ENCODE measurements at places on chromosomes 13 and 19. TPM values are rescaled to one million over a fixed set of nuclear protein-coding genes. Genes with fewer than 3 reads are reported as not detected.

- no peak for DNase-seq
Measured at GRCh38 chr19:28920269-28921066, 292.5 kb downstream of the UQCRFS1 start.

Gene TSHZ3
- polyA plus RNA-seq, result 14.3 TPM

GRCh38 chr19:46256855-46257254 is 27.3 kb downstream of the IGFL1 start:
- no peak for DNase-seq

DNA sequence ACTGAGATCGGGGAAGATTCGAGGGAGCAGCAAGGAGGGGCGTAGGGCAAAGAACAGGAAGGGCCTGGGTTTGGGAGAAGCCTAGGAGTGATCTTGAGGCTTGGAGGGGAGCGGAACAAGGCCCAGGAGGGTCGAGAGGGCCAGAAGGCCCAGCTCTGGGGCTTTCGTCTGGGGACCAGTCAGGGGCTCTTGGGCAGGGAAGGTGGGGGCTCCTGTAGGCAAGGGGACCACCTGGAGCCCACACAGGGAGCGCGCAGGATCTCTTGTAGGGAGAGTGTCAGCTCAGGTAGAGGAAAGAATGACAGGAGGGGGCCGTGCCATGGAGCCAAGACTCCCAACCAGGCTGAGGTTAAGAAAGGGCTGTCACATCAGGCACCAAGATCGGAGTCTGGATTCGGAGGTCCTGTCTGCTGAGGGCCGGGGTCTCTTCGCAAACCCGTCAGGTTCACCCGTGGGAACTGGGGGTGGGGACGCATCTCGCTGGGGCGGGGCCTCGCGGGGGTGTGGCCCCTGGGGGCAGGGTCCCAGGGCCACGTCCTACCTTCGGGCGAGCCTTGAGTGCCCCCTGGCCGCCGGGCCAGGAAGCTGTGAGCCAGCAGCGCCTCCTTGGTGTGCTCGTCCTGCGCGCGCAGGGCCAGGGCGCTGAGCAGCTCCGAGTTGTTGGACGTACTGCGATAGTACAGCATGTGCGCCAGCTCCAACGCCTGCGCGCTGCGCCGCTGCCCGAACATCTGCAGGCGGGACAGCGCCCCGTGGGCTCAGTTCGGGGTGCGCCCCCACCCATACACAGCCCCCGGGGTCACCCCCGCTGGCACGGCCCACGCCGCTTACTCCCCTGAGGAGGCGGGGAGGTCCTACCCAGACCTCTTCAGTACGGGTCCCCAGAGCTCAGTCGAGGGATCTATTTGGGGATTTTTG is 8.4 kb downstream of the EMP3 start:
- DNase-seq, result peak; percentile 68

DNA sequence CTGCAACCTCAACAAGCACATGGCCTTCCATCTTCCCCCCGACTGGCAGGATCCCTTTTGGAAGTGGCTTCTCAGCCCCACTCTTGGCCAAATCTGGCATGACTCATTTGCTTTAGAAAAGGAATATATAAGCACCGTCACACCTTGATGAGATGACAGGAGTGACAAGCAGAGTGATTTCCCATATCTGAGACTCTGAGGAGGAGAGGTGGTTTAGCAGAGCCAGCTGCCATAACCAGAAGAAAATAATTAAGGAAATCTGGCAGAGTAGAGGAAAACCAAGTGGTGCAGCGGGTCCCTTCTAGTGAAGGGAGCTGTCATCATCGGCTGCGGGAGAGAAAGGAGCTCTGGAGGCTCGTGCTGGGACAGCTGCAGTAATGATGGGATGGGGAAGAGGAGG is 27.5 kb upstream of the KCTD15 start:
- no peak for DNase-seq

Gene IGSF23
- 0.99 TPM for polyA plus RNA-seq

Gene ANKRD24
- 1.6 TPM for polyA plus RNA-seq

DNA sequence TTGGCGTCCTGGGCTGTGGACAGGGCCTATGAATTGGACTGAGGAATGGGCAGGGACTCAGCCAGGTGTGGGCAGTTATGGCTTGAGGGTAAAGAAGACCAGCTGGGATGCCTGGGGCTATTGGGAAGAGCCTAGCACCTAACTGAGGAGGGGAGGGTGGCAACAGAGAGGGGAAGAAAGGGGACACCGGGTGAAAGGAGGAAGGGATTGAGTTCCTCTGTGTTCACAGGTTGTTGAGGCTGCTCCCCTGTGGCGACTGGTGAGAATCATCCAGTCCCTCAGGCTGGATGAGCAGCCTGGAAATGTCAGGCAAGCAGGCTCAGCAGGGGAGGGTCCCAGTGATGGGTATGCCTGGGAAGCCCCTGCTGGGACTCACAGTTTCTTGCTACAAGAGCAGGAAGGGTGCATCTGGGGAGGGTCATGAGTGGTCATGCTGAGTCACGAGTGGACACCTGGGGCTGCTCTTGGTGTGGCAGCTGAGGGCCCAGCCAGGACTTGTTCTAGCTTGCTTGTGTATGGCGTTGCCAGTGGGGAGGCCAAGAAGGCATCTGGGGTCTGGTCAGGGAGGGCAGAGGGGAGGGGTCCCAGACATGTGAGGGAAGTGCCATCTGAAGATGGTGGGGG is 1.4 kb downstream of the ZNF324 start:
- DNase-seq, result no peak

DNA sequence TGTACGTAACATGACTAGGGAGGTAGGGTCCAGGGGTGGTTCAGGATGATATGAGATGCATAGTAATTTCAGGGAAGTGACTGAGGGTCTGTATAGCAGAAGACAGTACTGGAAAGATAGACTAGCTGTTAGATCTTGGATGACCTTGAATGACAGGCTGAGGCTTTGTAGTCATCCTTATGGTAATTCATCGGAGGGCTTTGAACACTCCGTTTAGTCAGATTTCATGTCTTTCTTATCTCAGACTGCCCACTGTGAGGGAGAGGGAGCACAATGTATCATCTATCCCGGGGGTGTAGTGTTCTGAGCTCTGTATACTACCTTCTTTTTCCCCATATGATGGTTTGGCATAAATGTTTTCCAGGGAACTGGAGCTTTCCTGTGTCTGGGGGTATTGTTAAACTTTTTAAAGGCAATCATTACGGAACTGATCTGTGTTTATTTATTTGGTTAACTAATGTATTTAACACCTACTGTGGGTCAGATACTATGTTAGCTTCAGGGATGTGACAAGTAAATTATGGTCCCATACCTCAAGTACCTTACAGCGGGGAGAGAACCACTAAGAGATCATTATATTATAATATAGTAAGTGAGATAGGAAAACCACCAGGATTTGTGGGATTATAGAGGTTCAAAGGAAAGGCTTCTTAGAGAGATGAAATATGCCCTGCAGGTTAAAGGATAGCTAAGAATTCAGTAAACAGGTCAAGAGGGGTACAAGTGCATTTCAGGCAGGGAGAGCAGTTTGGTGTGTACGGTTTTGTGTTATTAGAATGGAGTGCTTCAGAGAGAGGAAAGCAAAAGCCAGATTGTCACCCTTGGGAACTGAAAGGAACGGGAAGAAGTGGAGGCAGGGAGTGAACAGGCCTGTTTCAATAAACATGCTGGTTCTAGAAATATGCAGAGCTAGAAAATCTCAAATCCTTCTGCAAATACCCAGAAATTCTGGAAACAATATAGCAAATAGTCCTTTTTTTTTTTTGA is 164.8 kb upstream of the KL start:
- DNase-seq, result no peak

- no peak for DNase-seq
Measured at GRCh38 chr13:51481656-51482055, 28.8 kb upstream of the INTS6 start.

DNA sequence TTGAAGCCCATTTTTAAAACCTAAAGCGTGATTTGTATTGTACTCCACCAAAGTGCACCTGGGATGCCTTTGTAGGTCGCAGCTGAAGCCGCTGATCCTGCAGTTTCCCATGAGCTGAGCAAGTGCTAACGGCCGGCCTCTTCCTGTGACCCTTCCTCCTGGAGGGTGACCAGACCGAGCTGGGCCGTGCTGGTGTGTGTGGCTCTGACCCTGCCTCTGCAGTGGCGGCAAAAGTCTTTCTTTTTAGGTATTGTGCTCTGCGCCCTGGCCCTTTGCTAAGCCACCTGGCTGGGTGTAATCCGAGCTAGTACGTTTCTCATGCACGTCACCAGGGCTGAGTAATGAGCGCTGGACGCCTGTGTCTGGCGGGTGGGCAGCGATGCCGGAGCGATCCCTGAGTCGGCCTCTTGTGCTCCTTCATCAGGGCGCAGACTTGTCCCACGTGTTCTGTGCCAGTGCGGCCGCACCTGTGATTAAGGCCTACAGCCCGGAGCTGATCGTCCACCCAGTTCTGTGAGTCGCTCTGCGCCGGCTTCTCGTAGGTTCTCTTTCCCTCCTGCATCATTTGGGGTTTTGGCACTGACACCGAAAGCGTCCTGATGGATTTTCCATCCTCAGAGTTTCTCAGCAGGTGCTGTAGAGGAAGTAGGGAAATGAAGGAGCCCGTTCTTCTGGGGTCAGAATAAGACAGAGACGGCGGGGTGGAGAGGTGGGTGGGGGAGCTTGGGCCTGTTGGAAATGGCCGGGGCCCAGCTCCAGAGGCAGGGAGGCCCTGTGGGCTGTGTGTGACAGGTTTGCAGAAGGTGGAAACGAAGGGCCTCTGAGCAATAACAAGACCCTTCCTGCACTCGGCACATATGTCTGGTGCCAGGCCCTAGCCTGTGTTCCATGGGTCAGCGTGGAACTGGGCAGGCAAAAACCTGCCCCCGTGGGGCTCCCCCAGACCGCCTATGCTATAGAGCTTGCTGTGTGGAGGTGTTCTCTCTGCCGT is 9.7 kb downstream of the NAXD start:
- DNase-seq, result no peak

Gene DACT3
- polyA plus RNA-seq, result 24.0 TPM

- DNase-seq, result no peak
Measured at GRCh38 chr13:110808138-110808537, 94.6 kb downstream of the ING1 start.

- no peak for DNase-seq
Measured at GRCh38 chr13:56864451-56864850, 276.3 kb upstream of the PRR20A start.

Gene POGLUT2
- 47.3 TPM for polyA plus RNA-seq

DNA sequence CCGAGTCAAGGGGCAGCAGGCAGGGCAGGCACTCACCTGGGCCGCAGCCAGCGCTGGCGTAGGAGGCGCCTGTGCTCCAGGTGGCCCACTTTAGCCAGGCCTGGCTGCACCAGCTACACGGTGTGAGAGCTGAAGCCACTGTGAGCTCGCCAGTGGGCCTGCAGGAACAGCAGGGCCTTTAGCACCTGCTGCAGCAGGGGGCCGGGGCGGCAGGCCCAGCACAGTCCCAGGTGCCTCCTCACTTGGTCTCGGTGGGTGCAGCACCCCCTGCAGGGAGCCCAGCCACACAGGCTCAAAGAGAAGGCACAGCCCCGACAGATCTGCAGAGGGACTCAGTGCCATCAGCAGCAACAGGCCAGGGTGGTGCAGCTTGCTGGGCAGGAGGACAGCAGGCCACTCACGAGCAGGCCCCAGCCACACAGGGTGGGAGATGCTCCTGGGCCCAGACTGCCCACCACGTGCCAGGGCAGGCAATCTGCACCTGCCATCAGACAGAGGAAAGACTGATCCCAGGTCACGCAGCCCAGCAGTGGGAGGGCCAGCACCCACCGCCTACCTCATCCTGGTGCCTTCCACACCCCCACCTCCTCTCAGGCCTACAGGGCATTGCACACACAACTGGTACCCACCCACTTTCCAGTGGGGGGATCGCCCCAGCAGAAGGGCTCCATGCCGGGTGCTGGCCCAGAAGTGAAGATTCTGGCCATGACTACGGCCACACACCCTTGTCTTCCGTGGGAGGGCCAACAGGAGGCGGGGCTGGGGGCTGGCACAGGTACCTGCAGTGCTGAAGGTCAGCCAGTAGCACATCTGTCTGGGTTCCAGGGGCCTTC is 15.8 kb downstream of the ARHGAP33 start:
- DNase-seq, result no peak

GRCh38 chr13:113150550-113151365 is 7.7 kb upstream of the PROZ start:
- no peak for DNase-seq

GRCh38 chr13:59247171-59247570 is 916.6 kb downstream of the DIAPH3 start:
- DNase-seq, result no peak

DNA sequence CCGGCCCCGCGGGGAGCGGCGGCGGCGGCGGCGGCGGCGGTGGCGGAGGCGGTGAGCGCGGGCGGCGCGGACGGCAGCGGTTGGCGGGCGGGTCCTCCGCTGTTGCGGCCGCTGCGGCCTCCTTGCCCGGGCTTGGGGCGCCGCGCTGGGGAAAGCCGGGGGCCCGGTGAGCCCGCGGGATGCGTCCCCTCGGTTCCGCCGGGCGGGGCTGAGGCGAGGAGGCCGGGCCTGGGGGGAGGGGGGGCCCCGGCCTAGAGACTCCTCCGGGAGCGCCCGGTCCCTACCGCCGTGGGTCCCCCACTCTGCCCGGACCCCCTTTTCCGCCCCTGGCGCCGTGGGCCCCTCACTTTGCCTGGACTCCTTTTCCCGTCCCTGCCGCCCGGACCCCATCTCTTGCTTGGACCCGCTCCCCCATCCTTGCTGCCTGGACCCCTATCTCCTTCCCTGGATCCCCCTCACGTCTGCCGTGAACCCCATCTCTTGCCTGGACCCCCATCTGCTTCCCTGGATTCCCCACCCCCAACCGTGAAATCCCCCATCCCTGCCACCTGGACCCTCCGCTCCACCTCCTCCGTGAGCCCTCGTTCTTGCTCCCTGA is 28.6 kb upstream of the NDUFS7 start:
- DNase-seq, result no peak

- DNase-seq, result no peak
Measured at GRCh38 chr19:53102756-53103233, 427 bp downstream of the ZNF160 start.

- no peak for DNase-seq
Measured at GRCh38 chr13:94495806-94496205, 16.3 kb upstream of the DCT start.

DNA sequence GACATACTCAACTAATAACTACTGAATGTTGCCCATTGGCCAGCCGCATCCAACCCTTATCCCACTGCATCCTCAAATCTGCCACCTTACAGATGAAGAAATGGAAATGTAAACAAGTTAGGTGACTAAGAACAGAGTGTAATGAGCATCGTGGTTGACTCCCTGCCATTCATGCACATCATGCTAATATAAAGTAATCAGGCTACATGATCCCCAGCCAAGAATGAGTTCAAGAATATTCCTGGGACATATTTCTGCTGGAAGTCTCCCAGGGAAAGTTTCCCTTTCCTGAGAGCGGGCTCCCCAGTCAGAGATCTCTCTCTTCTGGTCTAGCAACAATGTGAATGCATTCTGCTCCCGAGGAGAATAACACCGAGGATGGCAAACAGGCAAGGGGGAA is 55.9 kb upstream of the SERP2 start:
- DNase-seq, result no peak

Gene LTBP4
- polyA plus RNA-seq, result 362 TPM

Gene KLF12
- polyA plus RNA-seq, result 25.3 TPM

Data from left renal cortex interstitium (tissue), 4 donors.